ENCODE measurements at places on chromosomes 16 and 17. TPM values are rescaled to one million over a fixed set of nuclear protein-coding genes. Genes with fewer than 3 reads are reported as not detected.

PHAF1 gene
- total RNA-seq, result 15.7 TPM

RPRML gene
- total RNA-seq, result not detected

DOC2B gene
- total RNA-seq, result 0.12 TPM

KRT222 gene
- not detected for total RNA-seq

All from cardiac ventricle fibroblast (primary cell).